Stimulated activated CD8-positive, alpha-beta memory T cell treated with anti-CD3 and anti-CD28 coated beads, Interleukin-2, amount 100 ng/mL, for 48 hours (primary cell): ENCODE measurements at places on chromosomes 5 and 9.

DNA sequence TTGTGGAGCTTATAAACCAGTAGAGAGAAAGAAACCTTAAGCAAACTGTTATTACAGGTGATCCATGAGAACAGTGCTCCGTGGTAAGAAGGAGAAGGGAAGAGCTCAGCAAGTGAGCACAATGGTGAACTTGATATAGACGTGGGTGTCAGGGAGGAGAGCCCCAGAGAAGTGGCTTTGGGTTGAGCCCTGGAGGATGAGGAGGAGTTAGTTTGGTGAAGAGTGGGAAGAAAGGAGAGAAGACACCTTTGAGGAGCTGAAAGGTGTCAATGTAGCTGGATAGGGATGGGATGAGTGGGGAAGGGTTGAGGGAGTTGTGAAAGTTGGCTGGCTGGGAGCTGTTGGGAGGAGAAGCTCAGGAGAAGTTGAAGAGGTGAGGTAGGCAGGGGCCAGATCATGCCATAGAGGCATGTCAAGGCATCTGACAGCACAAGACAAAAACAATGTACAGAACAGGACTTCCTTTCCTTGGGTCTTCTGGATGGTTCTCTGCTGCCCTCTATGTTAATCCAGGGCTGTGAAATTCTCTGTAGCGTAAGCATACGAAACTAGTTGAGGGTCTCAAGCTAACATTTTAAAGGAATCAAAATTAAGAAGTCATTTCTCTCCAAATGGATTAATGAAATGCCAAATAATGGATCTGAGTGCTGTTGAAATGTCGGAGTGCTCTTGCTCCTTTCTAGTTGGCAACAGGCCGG lies 501.9 kb downstream of the KDM4C start:
- DNase-seq: no peak

DNA sequence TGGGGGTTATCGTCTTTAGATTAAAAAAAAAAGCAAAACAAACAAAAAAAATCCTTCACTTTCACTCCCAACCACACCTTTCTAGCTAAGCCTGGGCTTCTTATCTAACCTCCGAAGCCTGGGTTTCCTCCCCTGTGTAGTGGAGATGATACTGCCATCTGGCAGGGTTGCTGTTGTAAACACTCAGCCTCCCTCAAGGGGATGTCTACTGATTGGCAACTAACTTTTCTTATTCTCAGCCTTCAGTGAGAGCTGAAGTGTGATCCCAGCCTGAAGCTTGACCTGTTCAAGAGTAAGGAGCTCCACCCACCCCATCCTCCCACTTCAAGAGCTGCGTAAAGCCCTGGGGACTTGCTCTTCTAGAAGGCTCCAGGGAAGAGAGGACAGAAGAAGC lies 21.5 kb upstream of the WWC1 start:
- no peak for DNase-seq

DNA sequence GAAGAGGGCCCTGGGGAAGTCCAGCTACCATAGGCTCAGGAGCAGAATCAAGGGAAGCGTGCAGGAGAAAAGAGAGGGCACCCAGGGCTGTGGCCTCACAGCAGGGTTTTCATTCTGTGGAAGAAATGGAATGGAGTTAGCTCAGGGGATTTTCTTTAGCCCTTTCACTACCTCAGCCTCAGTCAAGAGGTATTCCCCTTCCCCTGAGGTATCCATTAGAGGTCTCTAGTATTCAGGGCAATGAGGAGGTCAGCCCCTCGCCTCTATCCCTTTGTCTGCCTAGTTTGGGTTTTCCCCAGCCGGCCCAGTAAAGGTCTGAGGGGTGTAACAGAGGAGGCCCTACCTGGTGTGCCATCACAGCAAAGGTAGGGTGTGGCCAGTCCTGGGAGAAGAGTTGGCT lies 21.5 kb downstream of the GFRA3 start:
- DNase-seq: no peak

- no peak for DNase-seq
These were observed 114.2 kb upstream of the ADAMTS16 start for GRCh38 chr5:5025774-5026408.

- DNase-seq: no peak
These were observed 24.4 kb downstream of the ANKRD33B start for GRCh38 chr5:10588109-10588775.

DNA sequence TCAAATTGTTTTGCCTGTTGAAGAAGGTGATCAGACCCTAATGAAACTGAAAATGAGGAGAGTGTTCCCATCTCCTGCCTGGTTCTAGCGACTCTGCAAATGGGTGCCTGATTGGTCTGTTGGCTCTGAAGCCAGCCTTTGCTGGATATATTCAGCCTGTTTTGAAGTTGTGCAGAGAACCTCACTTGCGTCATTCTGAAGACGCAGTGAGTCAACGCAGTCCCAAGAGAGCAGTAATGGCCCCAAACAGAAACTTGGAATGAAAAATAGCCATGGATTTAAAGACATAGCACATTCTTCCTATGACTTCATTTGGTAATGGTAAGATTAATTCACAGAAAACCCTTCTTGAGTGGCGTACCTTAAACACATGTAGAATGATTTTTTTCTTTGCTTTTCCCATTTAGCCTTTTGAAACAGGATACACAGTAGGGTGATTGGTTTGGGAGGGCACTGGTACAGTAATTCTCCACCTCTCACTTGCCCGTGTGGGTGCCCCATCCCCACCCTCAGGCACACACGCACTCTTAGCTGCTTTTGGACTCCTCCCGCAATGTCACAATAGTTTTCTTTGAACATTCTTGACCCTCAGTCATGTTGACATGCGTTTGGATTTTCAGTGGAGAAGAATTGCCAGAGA lies 54.1 kb upstream of the ABL1 start:
- DNase-seq: no peak

DNA sequence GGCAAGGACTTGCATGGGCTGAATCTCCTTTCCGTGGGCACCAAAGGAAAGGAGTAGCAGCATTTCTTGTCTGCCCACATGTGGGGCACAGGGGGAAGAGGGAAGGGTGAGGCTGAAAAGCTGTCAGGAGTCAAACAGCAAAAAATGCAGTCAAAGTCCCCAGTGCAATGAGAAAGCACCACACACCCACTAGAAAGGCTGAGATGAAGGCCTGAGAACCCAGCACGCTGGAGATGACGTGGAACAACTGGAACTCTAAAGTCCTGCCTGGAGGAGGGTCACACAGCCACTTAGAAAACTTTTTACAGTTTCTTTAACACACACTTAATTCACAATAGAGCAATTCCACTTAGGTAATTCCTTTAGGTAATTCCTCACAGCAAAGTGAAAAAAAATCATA lies 94.6 kb upstream of the IGFBPL1 start:
- DNase-seq: no peak

GRCh38 chr5:88888848-88889188 lies 5.8 kb upstream of the MEF2C start:
- DNase-seq: no peak

DNA sequence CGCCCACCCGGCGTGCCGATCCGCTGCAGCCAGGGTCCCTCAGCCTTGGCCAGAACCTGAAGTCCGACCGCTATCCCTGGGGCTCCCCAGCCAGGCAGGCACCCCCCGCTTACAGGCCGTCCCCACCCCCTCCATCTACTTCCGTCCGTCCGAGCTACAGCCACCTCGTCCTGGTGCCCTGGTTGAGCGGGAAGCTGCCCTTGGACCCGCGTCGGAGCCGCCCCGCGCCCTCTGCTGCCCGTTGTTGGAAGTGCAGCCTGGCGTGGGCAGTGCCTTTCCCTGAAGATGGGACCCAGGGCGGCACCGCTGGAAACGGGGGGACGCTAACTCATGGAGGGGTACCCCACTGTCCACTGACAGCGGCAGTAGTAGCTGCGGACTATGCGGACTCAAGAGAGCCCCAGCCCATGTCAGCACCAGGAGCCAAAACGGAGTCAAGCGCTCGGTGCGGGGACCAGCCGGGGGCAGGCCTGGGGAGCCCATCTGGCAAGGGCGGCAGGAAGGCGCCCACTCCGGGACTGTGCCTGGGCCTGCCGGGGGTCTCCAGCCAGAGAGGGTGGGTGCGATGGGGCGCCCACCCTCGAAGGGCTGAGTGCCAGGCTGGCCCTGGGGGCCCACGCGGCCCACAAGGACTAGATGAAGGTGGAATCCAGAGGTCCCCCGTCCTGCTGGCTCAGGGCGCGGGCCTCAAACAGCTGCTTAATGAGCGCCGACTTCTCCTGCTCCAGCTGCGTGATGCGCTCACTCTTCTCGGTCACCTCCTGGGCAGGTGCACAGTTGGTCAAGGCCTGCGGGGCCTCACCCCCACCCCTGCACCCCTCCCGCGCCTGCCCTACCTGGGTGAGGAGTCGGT lies 6.1 kb downstream of the SAPCD2 start:
- peak; percentile 64 for DNase-seq

- DNase-seq: no peak
These were observed 28.5 kb upstream of the ABO start for GRCh38 chr9:133303266-133304157.

- no peak for DNase-seq
These were observed 198.5 kb upstream of the EGFLAM start for GRCh38 chr5:38059876-38060275.

DNA sequence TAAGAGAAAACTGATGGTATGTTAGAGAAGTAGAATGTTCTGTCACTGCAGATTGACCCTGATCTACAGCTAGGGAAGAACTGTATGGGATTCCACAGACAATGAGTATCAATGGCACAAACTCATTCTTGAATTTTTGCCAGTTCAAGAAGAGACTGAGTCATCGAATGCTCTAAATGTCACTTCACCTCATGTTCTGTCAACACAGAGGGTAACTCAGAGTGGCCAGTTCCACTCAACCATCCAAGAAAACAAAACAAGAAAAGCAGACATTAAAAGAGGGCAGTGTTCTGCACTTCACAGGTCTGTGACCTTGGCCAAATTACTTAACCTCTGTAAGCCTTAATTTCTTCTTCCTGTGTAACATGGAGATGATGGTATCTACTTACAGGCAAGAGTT lies 132.2 kb upstream of the HMHB1 start:
- DNase-seq: no peak

DNA sequence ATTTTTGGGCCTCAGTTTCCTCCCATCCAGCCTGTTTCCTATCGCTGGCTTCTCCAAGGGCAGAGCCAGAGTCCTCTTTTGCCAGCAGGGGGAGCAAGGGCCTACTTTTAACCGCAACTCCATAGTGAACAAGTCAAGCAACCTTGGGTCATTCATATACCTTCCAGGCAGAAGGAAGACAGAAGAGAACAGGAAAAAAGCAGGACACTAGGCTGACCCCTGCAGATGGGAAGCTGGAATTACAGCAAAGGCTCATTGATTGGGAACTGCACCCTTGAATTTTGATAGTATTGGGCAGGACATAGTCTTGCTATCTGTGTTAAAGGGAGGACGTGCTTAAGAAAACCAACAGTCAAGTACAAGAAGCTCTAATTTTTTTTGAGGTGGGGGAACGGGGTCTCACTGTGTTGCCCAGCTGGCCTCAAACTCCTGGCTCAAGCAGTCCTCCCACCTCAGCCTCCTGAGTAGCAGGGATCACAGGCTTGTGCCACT lies 30.1 kb downstream of the QRFP start:
- DNase-seq: peak; percentile 27

DNA sequence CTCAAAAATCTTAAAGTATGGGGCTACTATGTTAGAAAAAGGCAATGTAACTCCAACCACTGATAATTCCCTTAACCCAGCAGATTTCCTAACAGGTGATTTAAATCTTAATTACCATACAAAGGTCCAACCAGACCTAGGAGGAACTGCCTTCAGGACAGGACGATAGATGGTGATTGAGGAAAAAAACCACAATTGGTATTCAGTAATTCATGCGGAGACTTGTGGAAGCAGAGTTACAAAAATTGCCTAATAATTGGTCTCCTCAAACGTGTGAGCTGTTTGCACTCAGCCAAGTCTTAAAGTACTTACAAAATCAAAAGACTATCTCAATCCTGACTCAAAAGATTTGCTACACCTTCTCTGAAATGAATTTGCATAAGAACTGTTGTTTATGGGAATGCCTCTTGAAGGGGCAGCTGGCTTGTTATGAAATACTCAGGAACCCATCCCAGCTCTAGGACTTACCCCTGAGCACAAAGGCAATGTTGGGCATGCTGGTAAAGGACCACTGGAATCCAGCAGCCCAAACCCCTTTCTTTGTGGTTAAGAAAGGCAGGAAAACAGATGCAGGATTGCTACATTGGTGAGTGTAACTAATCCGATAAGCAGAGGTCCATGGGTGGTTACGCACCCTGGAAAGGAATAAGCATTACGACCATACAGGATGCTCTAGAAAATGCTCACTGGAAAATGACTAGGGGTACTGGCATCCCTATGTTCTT lies 26.7 kb upstream of the EPB41L4A start:
- no peak for DNase-seq

DNA sequence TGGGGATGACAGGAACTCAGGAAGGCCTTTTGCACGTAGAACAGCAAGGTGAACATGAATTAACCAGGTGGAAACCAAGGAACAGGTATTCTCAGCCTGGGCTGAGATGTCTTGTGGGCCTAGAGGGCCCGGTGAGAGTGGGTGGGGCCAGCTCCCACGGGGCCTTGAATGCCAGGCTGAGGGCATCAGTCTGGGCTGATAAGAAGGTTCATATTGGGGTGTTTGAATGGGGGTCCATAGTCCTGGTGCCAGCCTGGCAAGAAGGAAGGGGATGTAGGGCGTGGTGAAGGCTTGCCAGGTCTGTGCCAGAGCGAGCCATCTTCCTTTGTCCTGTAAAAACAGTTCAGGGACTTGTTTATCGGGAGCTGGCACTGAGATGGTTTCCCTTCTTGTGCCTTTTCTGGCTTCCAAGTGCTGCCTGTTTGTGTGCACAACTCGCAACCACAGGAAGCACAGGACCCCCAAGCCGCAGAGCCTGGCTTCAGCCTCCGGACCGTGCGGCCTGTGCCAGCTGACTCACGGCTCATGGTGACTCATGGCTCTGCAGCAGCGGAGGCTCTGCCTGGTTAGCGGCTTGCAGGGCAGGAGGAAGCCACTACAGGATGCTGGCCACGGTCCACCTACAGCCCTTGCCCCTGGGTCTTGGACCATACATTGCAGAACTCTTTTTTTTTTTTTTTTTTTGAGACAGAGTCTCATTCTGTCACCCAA lies 2.4 kb downstream of the CARD19 start:
- DNase-seq: peak; percentile 68

DNA sequence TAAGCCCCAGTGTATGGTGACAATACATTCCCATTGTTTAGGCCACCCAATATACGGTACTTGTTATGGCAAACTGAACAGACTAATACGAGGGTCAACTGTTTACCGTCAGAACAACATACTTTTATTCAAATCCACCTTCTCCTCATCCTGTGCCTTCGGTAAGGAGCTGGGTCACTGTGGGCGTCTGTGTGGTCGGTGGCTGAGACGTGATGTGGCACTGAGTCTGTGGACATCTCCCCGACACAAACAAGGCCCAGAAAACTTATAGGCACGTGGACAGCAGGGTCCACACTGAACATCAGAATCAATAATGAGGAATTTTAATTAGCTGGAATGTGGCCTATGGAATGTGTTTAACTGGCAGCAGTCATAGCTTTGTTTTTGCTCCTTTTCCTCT lies 154.3 kb upstream of the IRX2 start:
- DNase-seq: no peak

GRCh38 chr9:17191082-17191481 lies 56.2 kb downstream of the CNTLN start:
- no peak for DNase-seq
